GM23338 (cell line): ENCODE measurements at places on chromosomes 4 and X. TPM values are rescaled to one million over a fixed set of nuclear protein-coding genes. Genes with fewer than 3 reads are reported as not detected.

- peaks cover 6% of the 10 kb centered on the region for H3K4me1 ChIP-seq
- peaks cover 25% of the 10 kb centered on the region for H3K27me3 ChIP-seq
- no peaks in the 10 kb centered on the region for H3K36me3 ChIP-seq
- no peak for DNase-seq
- no peak overlapping the region for H3K27ac ChIP-seq
- no peak overlapping the region for H3K4me3 ChIP-seq
Measured at GRCh38 chr4:112147697-112148096, 2.4 kb downstream of the FAM241A start.

KLF3 gene
- total RNA-seq: 16.5 and 19.2 TPM in 2 replicates

- no peaks in the 10 kb centered on the region for H3K36me3 ChIP-seq
- no peak within 1 kb of the TSS for H3K4me3 ChIP-seq
- H3K4me1 ChIP-seq: no peaks in the 10 kb centered on the region
- no peak for DNase-seq
- H3K27ac ChIP-seq: no peak within 1 kb of the TSS
Measured at GRCh38 chrX:45200741-45201234, at the start of gene DIPK2B. DIPK2B (minus strand) TSS chrX:45200876; CDS start chrX:45200826, 50 bp downstream.

XG gene
- 0.28 and 0.97 TPM in 2 replicates for total RNA-seq

- H3K27me3 ChIP-seq: no peaks in the 10 kb centered on the region
- no peak for DNase-seq
- H3K4me1 ChIP-seq: no peaks in the 10 kb centered on the region
- H3K27ac ChIP-seq: no peak overlapping the region
- H3K4me3 ChIP-seq: no peak overlapping the region
Measured at GRCh38 chrX:37829721-37830120, 17.6 kb downstream of the DYNLT3 start.

DNA sequence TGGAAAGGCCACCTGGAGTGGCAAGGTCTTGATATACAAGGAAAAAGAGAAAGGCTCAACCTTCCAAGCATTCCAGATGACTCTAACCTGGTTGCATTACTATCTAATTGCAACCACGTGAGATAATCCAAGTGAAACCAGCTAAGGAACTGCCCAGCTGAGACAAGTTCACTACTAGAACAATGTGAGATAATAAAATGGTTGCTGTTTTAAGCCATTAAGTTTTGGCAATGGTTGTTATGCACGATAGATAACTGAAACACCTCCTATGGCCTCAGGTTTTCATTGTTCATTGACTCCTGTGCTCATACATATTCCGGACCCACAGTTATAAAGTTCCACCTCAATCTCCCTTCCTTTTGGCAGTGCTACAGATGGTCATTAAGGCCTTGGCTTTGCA lies 9.2 kb upstream of the CXorf66 start:
- 0 out of 2 replicates have a peak, but pooled peaks cover 3% of the 10 kb centered on the region for H3K4me1 ChIP-seq
- no peak overlapping the region for H3K27ac ChIP-seq
- no peak for DNase-seq
- no peaks in the 10 kb centered on the region for H3K27me3 ChIP-seq
- no peak overlapping the region for H3K4me3 ChIP-seq
